Activated naive CD4-positive, alpha-beta T cell treated with anti-CD3 and anti-CD28 coated beads for 36 hours (primary cell): ENCODE measurements at places on chromosomes 12 and 14. TPM values are rescaled to one million over a fixed set of nuclear protein-coding genes. Genes with fewer than 3 reads are reported as not detected.

Gene NID2
- not detected for total RNA-seq

Gene EFS
- total RNA-seq, result not detected

- no peaks in the 10 kb centered on the region for H3K27me3 ChIP-seq
- no peak overlapping the region for H3K27ac ChIP-seq
- no peak overlapping the region for H3K4me3 ChIP-seq
- H3K36me3 ChIP-seq, result no peaks in the 10 kb centered on the region
- DNase-seq, result no peak
- peaks cover 17% of the 10 kb centered on the region for H3K4me1 ChIP-seq
Measured at GRCh38 chr12:122841544-122842321, 6.5 kb downstream of the HIP1R start.

DNA sequence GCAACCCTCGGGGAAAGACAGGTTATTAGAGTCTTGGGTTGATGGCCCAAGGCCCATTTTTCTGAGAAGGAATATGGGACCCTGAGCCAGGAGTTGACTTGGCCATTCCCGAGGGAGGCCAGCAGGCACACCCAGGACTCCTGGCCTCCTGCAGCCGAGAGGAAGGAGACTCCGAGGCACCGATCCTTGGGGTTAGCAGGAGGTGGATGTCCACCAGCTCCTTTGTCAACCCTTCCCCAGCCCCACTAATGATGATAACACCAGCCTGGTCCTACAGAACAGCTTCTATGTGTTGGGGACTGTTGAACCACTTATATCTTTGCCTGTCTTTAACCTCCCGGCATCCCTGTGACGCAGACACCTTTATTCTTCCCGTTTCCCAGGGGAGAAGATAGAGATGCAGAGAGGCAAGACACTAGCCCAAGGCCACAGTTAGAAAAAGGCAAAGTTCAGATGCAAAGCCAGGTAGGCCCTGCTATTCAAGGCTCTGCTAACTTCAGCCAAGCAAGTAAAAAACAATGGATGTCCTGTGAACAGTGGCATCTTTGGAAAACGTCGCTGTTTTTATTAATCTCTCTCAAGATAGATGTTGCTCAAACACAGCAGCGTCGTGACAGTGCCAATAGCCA lies 767.3 kb upstream of the TBX3 start:
- no peak for DNase-seq
- no peaks in the 10 kb centered on the region for H3K36me3 ChIP-seq
- no peak overlapping the region for H3K27ac ChIP-seq
- no peak overlapping the region for H3K4me3 ChIP-seq

Gene E2F7
- total RNA-seq, result 9.6 TPM

- peaks cover 27% of the 10 kb centered on the region for H3K36me3 ChIP-seq
- peak overlapping the region; percentile 94 for H3K4me3 ChIP-seq
- H3K4me1 ChIP-seq, result peaks cover 40% of the 10 kb centered on the region
- peak overlapping the region; percentile 98 for H3K27ac ChIP-seq
- DNase-seq, result peak; percentile 63
- H3K27me3 ChIP-seq, result no peaks in the 10 kb centered on the region
Measured at GRCh38 chr12:76084863-76085519, 506 bp upstream of the NAP1L1 start.

Gene HOXC12
- not detected for total RNA-seq

Gene TAS2R9
- total RNA-seq, result not detected

Gene TMEM119
- not detected for total RNA-seq

DNA sequence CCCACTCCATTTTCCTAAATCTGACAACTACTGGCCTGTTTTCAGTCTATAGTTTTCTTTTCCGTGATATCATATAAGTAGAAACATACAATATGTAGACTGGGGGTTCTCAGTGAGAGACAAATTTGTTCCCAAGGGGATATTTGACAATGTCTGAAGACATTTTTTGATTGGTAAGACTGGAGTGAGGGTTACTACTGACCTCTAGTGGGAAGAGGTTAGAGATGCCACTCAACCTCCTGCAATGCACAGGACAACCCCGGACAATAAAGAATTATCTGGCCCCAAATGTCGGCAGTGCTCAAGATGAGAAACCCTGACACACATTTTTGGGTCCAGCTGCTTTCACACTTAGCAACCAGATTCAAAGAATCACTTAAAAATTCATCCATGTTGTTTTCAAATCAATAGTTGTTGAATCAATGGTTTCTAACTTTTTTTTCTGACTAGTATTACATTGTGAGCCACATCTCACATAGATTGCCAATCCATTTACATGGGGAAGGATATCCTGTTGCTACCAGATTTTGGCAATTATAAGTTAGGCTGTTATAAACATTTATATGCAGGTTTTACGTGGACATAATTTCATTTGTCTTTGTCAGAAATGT lies 307.1 kb downstream of the RPL10L start:
- no peaks in the 10 kb centered on the region for H3K36me3 ChIP-seq
- DNase-seq, result no peak
- H3K4me3 ChIP-seq, result no peak overlapping the region
- H3K4me1 ChIP-seq, result no peaks in the 10 kb centered on the region
- H3K27ac ChIP-seq, result no peak overlapping the region

GRCh38 chr12:69639400-69640016 lies 28.8 kb upstream of the LRRC10 start:
- no peak overlapping the region for H3K27ac ChIP-seq
- H3K4me3 ChIP-seq, result no peak overlapping the region
- H3K36me3 ChIP-seq, result no peaks in the 10 kb centered on the region
- H3K27me3 ChIP-seq, result no peaks in the 10 kb centered on the region

- H3K4me1 ChIP-seq, result peaks cover 10% of the 10 kb centered on the region
- DNase-seq, result no peak
- H3K4me3 ChIP-seq, result no peak overlapping the region
- H3K27ac ChIP-seq, result no peak overlapping the region
Measured at GRCh38 chr14:58738876-58739275, 101.1 kb downstream of the DACT1 start.

GRCh38 chr12:630656-631632 lies 32.3 kb downstream of the NINJ2 start:
- peaks cover 14% of the 10 kb centered on the region for H3K4me1 ChIP-seq
- no peaks in the 10 kb centered on the region for H3K27me3 ChIP-seq
- no peak for DNase-seq
